ENCODE measurements at places on chromosomes 12 and 14.

DNA sequence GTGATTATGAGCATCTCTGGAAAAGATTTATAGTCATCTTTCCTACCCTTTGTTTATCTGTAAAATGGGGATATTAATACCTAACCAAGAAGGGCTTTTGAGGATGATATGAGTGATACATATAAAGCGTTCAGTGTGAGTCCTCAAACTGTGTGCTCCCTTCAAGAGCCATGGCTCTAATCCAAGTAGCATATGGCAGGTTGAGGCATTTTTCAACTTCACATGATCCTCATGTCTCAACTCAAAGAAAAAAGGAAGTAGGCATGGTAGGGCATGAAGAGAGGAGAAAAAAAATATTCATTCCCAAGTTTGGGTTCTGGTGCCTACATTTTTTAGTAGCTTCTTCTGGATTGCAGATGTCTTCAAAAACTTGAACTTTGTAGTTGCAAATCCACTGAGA is 286.3 kb upstream of the ATP2B1 start:
- DNase-seq, result no peak

DNA sequence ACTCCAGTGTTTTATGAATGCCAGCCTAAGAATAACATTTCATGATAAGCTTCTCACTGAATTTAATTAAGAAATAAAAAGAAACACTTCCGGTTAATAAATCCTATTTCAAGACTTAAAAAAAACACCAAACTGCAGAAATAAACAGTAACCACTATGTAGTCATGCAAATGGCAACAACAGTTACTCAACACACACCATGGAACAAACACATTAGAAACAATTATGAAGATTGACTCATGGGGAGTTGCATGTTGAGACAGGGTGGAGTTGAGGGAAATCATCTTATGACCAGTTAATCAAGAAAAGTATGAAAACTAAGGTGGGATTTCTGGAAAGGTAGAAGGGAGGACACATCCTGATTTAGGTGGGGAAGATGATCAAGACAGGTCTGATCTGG is 52.7 kb downstream of the PLBD1 start:
- DNase-seq, result no peak

- DNase-seq, result peak; percentile 49
Measured at GRCh38 chr12:62291864-62292760, 31.9 kb downstream of the USP15 start.

DNA sequence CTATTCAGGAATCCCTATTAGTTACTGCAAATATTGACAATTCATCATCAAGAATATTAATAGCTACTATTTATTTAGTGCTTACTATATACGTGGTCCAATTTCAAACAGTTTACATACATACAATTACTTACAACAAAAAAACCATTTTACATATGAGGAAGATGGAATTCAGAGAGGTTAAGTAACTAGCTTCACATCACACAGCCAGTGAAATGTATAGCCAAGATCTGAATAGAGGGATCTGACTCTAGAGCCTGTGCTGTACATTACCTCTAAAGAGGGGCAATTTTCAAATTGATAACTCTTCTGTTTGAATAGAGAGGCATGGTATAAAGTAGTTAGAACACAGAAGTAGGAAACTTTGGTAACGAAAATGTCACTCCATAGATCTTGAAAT is 18.3 kb downstream of the SOX5 start:
- no peak for DNase-seq

DNA sequence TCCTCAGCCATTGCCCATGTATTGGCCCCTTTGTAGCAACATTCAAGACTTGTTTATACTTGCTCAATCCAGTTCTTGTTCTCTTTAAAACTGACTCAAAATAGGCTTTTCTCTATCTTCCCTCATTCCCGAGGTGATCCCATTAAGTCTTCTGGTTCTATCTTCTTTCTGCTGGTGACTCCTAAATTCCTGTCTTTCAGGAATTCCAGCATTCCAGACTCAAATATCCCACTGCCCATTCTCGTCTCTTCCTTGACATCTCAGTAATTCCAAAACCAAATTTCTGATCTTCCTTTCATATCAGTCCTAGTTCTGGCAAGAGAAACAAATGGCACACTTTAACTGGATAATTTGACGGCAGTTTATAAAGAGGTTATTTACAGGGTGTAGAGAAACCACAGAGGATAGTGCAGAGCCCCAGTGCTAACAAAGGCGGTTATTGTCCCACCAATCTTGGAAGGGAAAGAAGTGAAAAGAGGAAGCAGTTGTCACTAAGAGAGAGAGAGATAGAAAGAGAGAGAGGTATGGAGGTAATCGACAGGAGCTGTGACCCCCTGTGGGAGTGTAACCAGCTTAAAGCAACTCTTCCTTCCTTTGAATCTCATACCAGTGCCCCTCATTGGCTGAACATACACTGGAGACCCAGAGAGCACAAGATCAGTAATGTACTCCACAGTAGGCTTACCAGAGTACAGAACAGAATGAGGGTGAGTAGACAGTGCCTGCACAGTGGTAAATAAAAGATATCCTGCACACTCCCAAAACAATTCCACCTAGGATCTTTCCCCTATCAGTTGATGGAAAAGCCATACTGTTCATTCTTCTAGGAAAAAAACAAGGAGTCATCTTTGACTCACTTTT is 177.6 kb upstream of the LMNTD1 start:
- DNase-seq, result no peak

- peak; percentile 77 for DNase-seq
Measured at GRCh38 chr14:24673534-24674203, 39.7 kb upstream of the GZMB start.

DNA sequence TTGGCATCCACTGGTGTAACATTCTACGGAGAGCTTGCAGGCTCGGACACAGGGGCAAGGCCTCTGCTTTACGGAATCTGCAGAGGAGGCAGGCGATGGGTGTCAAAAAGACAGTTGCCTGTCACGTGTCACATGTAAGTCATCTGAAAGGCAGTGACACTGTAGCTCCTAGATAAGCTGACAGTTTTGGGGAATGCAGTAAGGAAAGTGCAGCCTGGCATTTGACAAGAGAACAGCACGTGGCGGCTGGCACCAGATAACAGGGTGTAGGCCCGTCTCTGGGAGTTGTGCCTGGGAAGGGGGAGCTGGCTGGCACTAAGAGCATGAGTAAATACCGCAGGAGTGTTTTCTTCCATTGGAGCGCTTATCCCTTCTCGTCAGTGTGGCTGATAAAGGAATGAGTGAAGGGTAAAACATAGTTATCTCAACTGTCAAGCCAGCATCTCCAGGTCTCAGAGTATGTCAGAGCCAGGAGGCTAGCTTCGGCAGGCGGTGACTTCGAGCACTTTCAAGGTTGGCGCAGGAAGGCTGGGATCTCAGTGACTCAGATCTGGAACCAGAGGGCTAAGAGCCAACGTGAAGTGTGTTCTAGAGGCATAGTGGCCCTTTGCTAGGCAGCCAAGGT is 26.1 kb downstream of the ADCK1 start:
- no peak for DNase-seq

DNA sequence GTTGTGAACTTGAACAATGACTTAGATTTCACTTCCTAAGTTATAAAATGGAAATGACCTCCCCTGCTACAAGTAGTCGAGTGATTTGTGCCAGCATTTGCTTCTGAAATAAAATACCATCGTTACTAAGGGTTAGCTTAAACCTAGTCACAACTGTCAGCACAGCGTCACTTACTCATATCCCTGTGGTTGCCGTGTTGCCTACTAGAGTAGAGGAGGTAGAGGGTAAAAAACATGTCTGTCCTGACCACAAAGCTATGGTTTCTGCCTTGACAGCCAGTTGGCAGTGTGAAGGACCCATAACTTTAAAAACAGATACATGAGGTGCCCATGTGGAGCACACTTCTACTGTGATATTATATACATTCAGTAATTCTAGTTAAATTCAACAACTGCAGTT is 234.2 kb upstream of the RGS6 start:
- DNase-seq, result no peak

DNA sequence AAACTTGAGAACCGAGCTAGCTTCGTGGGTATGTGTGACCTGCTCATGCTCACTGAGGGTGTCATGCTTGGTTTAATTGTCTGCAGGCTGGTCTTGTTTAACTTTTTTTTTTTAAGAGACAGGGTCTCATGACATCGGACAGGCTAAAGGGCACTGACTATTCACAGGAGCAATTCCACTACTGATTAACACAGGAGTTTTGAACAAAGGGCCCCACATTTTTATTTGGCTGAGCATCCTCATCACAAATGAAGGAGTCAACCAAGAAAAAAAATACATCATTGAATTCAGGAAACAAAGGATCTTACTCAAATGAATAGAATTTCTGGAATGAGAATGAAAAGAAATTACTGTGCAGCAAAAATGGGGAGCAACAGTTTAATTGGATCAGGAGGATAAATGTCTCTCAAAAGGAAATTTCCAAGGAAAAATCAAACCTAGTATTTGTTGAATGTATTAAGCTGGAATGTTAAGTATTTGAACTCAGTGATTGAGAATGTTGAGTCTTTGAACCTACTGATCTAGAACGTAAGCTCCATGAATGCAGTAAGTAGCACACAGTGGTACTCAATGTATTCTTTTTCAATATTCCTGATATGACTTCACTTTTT is 20.8 kb upstream of the PYROXD1 start:
- DNase-seq, result no peak
